ENCODE measurements at places on chromosomes 16 and 17.

GRCh38 chr17:740240-741017, 8.0 kb downstream of the TLCD3A start:
- no peak for DNase-seq

GRCh38 chr17:39118674-39119419, 32.6 kb downstream of the PLXDC1 start:
- DNase-seq, result no peak

GRCh38 chr17:497241-498034, 144.8 kb upstream of the RPH3AL start:
- no peak for DNase-seq

- peak; percentile 9 for DNase-seq
These were observed 124.4 kb downstream of the CCDC144A start for GRCh38 chr17:16814439-16814838.

GRCh38 chr16:12210925-12211869, 234.7 kb downstream of the SNX29 start:
- DNase-seq, result no peak

DNA sequence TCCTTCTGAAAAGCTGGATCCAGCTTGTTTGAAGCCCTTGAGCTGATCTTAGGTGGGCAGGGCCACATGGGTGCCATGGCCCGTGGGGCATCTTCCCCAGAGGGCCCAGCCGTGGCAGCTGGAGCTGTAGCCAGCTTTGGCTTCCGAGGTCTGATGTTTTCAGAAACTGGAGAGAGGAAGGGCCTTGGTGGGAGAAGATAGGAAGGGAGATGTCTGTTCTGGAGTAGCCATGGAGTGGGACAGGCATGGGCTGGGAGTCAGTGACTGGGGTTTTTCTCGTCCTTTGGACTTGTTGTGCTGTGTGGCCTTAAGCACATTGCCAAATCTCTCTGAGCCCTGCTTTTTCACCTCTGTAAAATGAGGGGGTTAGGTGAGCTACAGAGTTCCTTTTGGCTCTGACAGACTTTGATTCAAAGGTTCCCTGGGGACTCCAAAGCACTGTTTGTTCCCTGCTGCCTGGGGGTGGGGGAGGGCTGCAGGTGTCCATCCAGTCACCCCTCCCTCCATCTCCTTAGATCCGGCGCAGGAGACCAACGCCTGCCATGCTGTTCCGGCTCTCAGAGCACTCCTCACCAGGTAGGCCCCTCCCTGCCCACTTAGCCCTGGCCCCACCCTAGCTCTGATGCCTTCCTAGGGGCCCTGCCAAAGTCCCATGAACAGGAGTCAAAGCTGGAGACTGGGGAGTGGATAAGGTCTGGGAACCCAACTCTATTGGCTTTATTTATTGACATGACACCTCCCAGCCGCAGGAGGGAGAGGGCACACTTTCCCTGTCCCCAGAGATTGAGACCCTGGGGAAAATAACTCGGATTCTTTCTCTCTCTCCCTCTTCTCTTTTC, 2.1 kb downstream of the PPP1R1B start:
- DNase-seq, result no peak

DNA sequence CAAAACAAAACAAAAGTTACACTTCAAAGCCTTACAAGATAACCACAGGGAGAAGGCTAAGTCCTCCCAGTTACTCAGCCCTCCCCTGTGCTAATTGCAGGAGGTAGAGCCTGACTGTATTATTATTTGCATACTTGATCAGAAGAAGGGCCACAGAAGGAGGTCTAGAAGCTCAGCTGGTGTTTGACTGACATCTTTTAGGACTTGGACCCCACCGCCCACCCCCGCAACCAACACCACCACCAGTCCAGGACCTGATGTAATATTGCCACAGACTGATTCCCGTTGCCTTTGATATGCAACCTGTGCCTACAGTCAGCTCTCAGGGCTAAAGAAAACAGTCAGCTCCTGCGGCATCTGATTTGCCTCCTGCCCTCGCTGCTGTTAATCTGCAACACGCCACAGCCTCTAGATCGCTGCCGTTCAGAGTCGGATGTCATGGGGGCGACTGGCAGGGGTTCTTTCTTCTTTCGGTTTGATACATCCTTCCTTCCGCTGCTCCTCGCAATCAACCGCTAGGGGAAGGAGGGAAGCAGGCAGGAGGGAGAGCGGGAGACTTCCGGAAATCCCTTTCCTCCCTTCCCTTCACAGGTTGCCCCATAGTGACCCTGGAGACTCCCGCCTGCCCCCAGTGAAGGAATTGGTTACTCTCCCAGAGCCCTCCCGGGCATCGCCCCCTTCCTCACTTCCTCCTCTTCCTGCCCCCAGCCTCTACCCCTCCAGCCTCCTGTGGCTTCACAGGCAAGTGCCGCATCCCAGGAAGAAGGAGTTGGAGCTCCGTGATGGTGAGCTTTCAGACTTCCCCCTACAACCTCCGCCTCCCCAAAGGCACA, 90.5 kb upstream of the SOX9 start:
- peak; percentile 93 for DNase-seq

DNA sequence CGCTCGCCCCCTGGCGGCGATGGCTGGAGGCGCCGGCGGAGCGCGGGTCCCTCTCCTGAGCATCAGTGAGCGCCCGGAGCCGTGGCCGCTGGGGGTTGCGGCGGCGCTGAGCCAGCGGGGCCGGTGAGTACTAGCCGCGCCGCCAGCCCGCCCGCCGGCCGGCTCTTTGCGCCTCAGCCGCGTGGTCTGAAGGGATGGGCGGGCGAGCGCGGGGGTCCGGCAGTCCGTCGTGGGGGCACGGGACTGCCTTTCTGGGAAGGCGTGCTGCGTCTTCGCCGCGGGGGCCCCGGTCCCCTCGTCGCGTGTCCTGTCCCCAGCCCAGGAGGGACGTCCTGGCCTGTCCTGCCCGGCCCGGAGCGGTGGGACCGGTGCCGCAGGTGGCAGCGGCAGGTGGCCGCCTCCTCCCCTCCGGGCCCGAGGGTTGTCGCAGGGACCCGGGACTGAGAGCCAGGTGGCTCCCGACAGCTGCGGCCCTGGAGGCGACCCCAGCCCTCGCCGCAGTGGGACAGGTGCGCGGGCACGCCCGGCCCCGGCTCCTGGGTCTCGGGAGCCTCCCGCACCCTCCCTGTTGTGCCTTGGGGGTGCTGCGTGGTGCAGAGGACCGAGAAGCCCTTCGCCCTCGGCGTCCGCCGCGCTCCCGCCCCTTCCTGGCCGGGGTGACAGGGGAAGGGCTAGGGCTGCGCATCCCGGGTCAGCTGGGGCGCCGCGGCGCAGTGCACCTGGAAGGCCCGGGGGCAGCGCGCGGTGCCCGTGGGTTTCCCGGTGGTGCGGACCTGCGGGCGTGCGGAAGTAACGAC, at the start of gene SPECC1:
SPECC1 (plus strand) TSS at position 58 of the 797 bp plus-strand sequence. CDS start 87,293 bp downstream, outside the sequence.
- DNase-seq, result peak; percentile 48

DNA sequence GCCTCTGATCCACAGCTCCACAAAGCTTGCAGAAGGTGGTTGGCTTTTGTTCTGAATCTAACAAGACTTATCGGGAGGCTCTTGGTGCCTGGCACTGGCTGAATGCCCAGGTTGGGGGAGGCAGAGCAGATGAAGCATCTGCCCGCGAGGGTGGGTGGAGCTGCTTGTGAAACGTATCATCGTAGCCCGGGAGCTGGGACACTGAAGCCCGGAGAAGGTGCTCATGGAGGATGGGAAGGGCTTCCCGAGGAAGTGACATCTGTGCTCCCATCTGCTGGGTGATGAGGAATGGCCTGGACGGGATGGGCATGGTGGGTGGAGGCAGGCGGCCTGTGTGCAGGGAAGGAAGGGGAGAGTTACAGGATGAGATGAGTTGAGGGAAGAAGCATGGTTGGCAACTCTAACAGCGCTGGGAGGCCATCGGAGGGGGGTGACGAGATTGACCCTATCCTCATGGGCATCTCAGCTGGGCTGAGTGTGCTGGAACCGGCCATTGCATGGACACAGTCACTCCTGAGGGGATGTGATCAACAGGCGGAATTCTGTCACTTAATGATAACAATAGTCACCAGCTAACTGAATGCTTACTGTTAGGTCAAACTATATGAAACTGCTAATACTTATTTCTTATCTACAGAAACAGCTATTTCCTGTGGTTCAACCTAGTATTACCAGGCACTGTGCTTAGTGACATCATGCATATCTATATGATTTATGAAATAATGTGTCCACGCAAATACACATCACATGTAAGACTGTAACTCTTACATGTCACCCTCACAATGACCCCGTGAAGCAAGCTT, 102.7 kb downstream of the ABCC6 start:
- DNase-seq, result no peak

- DNase-seq, result no peak
These were observed 243.5 kb downstream of the XYLT1 start for GRCh38 chr16:17227278-17227677.

DNA sequence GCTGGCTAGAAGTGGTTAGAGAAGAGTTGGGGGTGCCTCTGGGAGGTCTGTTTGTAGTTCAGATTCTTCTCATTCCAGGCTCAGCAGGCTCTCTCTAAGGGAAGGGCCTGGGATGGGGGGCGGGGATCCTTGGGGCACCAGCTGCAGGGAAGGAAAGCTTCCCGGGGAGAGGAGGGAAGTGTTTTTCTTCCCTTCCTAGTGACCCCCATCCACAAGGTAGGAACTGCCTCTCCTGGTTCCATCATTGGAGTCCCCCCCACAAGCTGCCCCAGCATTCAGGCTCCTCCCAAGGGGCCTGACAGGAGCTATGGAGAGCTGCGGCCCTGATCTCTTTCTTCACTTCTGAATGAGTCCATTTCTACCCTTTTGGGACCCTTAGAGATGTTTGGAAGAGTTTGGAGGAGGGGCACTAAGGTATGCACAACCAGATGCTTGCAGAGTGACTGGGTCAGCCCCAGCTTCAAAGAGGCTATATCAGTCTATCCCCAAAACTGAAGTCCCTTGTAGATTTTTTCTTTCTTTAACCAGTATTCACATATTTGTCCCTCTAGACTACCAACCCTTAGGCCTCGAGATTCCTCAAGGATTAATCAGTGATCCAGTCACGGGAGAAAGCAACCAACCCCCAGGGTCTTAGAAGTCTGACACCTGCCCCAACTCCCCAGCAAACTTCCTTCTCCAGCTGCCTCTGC, 13.9 kb upstream of the FZD2 start:
- DNase-seq, result peak; percentile 68

DNA sequence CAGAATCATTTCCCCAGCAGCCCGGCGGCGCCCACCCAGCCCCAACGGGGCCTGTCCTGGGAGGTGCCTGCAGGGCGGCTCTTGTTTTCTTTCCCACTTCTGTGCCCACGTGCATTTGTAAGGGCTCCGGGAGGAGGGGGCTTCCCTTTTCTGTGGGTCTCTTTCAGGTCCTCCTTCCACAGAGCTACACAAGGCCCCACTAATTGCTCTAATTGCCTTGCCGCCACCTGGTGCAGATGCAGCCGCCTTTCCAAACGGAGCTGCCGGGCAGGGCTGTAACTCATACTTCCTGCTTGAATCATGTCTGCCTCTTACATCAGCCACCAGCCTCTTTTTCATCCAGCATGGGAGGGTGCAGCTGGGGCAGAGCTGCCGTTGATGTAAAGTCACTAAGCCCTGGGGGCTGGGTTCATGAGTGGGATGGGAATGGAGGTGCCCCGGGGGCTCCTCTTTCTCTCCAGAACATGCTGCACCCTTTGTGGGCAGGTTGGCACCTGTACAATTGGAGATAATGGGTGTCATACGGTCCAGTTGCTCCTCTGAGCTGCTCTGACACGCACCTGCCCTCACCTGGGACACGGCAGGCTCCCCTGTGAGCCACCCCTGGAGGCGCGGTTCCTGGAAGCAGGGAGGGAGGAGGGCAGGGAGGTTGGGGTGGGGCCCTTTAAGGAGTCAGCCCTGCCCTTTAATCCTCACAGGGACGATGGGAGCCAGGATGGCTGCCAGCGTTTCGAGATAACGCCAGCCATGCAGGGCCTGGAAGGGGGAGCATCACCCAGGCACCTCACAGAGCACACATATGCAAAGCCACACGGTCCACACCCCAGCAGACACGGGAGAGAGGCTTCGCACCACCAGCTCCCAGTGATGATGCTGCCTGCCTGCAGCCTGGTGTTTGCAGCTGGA, 41.1 kb upstream of the KLHDC4 start:
- DNase-seq, result peak; percentile 92

GRCh38 chr16:19482291-19482690, 39.6 kb downstream of the GDE1 start:
- no peak for DNase-seq

- no peak for DNase-seq
These were observed 477 bp downstream of the NTAN1 start for GRCh38 chr16:15055141-15056053.

DNA sequence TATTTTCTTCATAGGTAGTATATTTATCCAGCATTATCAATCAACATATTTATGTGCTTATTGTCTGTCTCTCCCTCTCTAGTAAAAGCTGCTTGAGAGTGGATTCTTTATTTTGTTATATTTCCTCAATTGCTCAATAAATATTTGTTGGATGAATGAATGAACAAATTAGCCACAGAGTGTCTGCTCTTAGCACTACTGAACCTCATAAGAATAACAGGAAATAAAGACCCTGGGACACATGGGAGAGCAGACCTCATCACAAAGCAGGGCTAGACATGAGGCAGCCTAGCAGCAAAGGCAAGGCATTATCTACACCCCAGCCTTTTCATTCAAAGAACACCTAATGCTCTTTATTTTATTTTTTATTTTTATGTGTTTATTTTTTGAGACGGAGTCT, 34.9 kb upstream of the TANC2 start:
- DNase-seq, result no peak

DNA sequence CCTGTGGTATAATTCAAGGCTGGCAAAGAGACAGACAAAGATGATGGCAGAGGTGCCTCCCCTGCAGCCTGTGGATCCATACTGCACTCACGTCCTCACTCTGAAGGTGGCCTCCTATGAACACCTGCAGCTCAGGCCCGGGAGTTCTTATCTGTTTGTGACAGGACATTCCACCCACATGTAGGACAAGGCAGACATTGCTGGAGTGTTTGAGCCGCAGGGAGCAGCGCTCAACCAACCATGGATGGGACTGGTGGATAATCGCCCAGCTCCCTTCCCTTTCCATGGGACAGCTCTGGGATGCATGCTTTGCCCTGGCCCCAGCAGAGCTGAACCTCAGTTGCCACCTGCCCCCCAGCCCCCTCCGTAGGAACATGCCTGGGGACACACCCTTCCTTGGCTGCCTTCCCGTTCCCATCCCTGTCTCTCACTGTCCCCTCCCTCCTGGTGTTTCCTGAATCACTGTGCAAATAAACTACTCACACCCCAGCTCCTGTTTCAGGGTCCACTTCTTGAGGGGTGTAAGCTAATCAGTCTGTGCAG, 22.2 kb downstream of the ITPRIPL2 start:
- no peak for DNase-seq

- DNase-seq, result no peak
These were observed 41.0 kb downstream of the TADA2A start for GRCh38 chr17:37447641-37448040.
